ENCODE measurements at places on chromosomes 12 and 14. TPM values are rescaled to one million over a fixed set of nuclear protein-coding genes. Genes with fewer than 3 reads are reported as not detected.
A peak's percentile ranks its signal among the peaks of the same experiment; 100 is the strongest.

DNA sequence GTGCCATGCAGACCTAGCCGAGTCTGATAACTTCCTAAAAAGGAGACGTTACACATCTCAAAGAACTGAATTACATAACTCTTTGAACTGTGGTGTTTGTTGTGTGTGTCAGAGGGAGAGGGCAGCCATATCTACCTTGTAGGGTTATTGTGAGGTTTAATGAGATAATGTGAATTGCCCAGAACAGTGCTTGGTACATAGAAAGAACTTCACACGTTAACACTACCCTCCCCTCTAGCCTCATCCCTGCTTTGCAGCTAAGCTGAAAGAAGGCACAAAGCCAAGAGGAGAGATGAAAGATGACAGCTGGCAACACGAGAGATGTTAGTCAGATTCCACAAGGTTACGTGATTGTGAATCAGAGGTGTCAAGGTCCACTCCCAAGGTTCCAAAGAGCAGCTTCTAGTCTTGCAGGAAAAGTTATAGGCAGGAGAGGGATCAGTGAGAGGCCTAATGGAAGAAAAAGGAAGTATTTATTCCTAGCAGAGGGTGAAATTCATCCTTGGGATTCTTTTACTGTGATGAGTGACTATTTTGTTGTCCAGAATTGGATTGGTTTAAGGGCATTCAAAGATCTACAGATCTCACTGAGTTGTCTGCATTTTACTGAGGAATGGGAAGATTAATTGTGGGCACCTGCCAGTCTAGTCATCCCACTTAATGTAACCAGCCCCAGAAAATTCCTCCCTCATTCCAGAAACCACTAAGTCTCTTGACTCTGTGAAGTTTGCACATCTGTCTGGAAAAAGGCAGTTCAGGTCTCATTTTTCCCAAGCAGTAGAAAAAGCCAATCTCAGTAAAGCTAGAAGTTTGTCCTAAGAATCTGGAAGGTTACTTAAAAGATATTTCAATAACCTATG lies 25.9 kb upstream of the WNK1 start:
- H3K27me3 ChIP-seq: no peaks in the 10 kb centered on the region
- no peak overlapping the region for H3K27ac ChIP-seq
- H3K4me3 ChIP-seq: no peak overlapping the region
- H3K4me1 ChIP-seq: peaks cover 57% of the 10 kb centered on the region

DNA sequence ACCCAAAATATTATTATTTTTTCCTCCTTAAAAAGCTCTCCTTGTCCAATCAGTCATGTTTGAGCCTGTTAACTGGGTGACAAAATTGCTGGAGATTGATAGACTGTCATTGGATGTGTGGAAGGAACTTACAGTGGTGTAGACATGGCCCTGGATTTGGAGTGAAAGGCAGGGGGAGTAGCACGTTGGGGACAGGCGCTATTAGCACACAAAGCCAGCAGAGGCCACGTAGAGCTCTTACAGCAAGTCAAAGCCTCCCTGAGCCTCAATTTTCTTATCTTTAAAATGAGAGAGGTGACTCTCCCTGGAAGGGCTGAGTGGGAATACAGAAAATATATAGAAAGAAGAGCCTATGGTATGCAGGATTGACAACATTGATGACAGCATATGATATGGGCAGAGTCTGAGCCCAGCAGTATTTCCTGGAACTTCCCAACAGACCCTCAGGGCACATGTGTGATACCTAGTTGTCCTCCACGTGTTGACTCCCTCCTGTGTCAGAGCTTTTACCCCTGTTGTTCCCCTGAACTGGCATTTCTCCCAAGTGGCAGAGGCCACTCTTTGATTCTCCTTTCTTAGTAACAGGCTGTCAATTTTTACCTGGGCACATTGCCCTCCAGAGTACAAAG lies 504.9 kb downstream of the VRK1 start:
- H3K27me3 ChIP-seq: peaks cover 4% of the 10 kb centered on the region
- DNase-seq: no peak
- H3K27ac ChIP-seq: no peak overlapping the region
- H3K36me3 ChIP-seq: no peaks in the 10 kb centered on the region

DNA sequence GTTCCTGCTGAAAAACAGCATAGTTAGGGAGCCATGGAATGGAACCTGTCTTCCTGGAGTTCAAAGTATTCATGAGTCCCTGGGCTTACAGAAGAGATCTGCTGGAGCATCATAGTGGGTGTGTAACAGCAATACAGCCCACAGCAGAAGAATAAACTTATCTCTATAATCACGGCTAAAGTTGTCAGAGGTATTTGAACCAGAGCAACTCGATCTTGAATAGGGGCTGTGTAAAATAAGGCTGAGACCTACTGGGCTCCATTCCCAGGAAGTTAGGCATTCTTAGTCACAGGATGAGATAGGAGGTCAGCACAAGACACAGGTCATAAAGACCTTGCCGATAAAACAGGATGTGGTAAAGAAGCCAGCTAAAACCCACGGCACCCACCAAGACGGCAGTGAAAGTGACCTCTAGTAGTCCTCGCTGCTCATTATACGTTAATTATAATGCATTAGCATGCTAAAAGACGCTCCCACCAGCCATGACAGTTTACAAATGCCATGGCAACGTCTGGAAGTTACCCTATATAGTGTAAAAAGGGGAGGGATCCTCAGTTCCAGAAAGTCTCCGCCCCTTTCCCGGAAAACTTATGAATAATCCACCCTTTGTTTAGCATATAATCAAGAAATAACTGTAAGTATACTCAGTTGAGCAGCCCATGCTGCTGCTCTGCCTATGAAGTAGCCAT lies 223.4 kb downstream of the PCNX1 start:
- no peak overlapping the region for H3K27ac ChIP-seq
- peaks cover 8% of the 10 kb centered on the region for H3K4me1 ChIP-seq
- peak; percentile 64 for DNase-seq

Gene ZCCHC8
- total RNA-seq: 27.7 TPM

DNA sequence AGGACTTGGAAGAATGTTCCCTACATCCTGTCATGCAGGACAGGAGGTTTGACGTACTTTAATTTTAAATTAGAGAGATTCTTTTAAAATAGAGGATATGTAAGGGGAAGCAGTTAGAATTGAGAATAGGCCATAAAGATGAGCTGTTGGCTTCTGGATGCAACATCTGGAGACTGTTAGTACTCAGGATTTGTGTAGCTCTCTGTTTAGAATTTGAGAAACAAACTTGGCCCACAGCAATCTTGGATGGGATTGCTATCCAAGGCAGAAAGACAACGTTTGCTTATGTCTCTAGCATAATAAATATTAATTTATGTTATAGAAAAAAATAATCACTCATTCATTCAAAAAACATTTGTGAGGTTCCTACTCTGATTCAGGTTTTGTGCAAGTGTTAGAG lies 398.4 kb upstream of the NOVA1 start:
- no peak overlapping the region for H3K27ac ChIP-seq
- DNase-seq: no peak
- no peaks in the 10 kb centered on the region for H3K27me3 ChIP-seq

- H3K27me3 ChIP-seq: peaks cover 3% of the 10 kb centered on the region
- no peaks in the 10 kb centered on the region for H3K36me3 ChIP-seq
- H3K4me1 ChIP-seq: no peaks in the 10 kb centered on the region
- no peak overlapping the region for H3K27ac ChIP-seq
- no peak for DNase-seq
Observed at GRCh38 chr14:53884601-53885000, 72.0 kb downstream of the BMP4 start.

All from activated CD4-positive, alpha-beta memory T cell treated with anti-CD3 and anti-CD28 coated beads for 36 hours (primary cell).